ENCODE measurements at places on chromosomes 11 and 22.
A peak's percentile ranks its signal among the peaks of the same experiment; 100 is the strongest.

DNA sequence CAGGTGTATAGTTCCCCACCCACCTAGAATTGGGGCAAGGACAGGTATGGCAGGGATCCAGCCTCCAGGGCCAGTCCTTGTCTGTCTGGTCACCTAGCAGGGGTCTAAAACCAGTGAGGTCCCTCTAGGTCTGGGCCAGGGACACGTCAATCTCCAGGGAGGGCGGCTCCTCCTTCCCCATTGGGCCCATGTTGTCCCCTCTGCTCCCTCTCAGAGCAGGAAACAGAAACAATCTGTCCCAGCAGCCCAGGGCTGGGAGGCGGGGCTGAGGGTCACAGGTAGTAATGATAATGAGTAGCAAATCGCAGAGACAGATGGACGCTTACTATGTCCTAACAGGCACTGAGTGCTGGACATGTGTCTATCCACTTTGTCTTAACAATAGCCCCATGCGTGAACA, 22.8 kb upstream of the SYT7 start:
- no peak for DNase-seq

GRCh38 chr11:132911186-132911585, 621.1 kb downstream of the OPCML start:
- DNase-seq, result no peak

DNA sequence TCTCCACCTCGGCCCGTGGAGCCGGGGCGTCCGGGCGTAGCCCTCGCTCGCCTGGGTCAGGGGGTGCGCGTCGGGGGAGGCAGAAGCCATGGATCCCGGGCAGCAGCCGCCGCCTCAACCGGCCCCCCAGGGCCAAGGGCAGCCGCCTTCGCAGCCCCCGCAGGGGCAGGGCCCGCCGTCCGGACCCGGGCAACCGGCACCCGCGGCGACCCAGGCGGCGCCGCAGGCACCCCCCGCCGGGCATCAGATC, 439 bp downstream of the YAP1 start:
- DNase-seq, result peak; percentile 7

GRCh38 chr11:95149651-95150364, 60.2 kb downstream of the ENDOD1 start:
- DNase-seq, result no peak

DNA sequence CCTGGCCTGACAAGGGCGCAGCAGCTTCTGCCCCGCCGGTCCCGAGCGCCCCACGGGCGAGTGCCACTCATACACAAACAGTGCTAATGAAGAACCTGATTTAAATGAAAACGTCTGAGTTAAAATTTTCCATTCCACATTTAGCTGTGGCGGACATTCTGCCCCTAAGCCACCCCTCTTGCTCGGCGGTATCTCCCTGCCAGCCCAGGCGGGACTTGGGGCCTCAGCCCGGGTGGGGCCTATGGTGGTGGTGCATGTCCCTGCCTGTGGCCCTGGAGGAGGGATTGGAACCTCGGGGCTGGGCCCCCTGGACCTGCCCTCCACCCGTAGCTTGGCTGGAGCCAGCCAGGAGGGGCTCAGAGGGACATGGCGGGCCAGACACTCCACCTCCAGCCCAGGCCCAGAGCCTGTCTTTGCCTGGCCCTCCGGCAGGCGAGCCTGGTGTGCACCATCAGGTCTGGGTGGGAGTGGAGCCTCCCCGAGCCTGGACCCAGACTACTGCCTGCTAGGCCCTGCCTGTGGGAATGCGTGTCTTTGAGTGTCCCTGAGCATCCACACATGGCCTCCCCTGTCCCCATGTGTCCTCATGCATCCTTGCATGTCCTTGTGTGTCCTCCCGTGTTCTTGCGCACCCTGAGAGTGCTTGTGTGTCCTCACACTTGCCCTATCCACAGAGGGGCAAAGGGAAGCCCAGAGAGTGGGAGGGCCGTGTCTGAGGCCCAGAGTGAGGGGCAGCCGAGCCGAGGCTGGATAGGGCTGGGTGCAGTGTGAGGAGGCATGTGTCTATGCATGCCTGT, 4.4 kb downstream of the ZDHHC8 start:
- no peak for DNase-seq

- DNase-seq, result no peak
Measured at GRCh38 chr11:2732940-2733628, 33.3 kb upstream of the KCNQ1OT1 start.

DNA sequence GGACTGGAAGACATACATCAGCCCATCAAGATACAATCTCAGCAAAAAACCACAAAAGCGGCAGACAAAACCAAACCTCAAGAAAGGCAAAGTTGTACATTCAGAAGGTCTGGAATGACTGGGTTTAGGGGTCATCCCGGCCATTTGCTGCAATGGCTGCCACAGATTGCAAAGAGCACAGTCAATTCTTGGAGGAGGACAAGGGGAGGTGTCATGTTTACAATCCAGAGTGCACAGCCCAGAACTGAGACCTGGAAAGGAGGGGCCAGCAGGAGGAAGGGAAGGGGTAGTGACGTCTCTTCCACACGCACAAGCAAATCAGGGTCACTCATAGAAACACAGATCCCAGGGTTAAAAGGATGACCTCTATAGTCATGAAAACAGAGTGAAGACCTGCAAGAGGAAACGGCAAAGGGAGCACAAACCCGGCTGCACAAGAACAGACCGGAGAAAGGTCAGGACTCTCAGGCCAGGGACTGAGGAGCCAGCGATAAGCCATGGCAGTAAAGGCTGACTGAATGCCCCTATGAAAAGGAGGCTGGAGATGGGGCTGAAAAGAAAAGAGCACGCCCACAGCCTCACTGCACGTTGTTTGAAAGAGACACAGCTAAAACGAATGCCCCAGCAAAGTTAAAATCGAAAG, 18.2 kb upstream of the MUC5AC start:
- DNase-seq, result no peak

- no peak for DNase-seq
Measured at GRCh38 chr11:63698976-63699733, 17.9 kb downstream of the RTN3 start.

DNA sequence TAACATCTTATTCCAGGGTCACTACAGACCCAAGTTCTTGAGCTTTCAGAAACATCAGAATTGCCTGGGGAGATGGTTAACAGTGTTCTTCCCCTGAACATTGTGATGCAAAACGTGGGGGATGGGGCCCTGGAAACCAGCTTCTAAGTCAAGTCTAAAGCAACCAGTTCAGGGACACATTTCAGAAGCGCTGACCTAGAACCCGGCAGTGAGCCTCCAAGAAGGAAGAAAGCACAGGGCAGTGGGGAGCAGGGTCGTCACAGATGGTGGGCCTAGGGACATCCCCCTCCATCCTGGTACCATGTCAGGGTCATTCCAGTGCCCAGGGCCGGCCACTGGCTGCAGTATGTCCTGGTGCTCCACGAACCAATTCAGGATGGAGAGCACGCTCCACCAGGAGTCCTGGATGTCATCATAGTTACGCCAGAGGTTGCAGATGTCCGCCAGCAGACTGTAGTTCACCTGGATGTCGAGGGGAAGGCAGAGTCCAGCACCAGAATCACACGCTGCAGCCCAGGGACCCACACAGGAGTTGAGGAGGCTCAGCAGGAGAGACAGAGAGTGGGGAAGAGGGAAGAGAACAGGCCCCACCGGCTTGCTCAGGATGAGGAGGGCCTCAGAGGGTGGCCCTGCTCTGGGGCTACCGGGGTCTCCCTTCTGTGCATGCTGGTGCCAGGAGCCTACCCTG, 5.0 kb downstream of the NAGA start:
- no peak for DNase-seq

DNA sequence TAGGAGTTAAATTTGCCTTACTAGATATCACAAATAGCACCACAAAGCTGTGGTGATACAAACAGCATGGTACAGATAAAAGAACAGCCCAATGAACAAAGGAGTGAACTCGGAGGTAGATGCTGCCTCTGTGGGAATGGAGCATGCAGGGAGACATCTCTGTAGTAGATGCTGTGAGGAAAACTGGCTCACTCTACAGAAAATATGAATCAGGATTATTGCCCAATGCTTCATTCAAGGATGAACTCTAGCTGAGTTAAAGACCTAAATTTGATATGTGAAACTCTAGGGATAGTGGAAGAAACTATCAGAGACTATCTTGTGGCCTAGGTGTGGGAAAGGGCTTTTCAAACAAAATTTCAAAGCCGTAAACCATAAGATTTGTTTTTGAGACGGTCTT, 15.3 kb upstream of the CAPN5 start:
- DNase-seq, result no peak

DNA sequence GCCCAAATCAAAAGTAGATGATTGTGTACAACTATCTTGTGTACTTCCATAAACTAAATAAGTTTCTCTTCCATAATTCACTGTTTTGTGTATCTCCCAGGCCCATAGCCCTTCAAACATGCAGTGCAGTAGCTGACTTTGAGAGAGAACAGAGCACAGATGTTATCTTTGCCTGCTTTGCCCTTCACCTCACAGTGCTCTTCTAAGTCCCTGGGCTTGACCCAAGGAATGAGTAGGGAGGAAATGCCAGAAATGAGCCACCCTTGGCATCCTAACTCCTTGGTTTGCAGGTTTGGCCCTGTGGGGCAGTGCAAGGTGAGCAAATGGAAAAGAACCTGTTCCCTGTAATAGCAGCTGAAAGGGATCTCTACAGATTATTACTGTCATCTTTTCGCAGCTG, 79.2 kb downstream of the STIM1 start:
- no peak for DNase-seq

- no peak for DNase-seq
Measured at GRCh38 chr11:118670063-118670462, 9.4 kb downstream of the TREH start.

DNA sequence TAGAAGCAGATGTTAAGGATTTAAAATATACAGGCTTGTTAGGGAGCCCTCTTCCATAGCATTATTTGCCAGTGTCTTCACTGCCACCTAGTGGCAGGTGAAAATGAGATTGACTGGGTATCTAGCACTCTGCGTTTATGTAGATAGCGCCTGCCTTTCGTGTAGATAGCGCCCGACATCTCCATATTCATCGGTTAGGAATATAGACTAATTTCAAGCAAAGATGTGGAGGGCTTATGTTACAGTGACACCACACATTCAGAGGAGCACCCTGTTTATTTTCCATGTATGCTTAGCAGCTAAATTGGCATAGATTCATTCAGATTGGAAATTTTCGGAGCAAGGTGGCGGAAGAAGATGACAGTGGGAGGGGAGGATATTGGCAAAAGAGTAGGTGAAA, 72.0 kb downstream of the SLC5A12 start:
- DNase-seq, result no peak

GRCh38 chr22:25159028-25159427, 40.6 kb upstream of the CRYBB3 start:
- no peak for DNase-seq

DNA sequence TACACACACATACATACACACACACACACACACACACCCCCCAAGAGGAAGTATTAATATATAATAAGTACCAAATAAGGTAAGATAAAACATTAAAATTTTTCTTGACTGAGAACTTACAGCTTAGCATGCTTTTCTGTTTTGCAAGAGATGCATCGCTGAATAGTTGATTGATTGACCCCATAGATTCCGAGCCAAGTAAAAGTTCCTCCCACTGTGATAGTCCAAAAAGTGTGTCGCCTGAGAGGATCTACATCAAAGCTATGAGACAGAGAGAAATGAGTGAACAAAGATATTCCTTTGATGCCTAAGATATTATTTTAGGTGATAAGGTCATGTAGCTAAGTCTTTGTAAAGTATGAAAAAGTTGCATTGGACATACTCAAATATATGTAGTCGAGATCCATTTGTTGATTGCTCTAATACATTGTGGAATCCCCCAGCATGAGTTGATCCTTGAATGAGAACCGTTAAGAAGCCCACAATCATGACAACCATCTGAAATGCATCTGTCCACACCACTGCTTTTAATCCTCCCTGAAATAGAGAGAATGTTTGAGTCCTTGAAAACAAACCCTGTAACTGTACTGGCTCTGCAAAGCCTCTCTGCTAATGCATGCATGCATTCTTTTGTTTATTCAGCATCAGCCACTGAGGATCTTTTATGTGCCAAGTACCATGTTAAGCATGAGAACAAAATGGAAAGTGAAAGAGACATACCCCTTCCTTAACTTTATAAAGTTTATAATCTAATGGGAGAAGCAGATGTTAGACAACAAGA, 18.3 kb downstream of the SLC5A12 start:
- DNase-seq, result no peak

GRCh38 chr11:132686886-132687285, 845.4 kb downstream of the OPCML start:
- DNase-seq, result no peak

DNA sequence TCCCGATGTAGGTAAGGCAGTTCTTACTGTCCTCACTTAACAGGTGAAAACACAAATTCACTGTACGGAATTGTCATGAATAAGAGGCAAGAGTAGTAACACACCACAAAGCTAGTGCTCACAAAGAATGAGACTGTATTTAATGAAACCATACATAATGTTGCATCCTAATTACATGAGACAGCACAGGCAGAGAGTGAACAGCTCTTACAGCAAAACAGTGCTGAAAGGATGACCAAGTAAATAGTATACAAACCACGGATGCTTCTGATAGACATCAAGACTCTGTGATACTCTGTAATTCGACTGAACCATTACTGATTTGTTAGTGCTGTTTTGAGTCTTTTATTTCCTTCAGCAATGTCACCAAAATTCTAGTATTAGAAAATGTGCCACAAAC, 282.3 kb downstream of the TTC28 start:
- DNase-seq, result no peak

All from activated CD4-positive, alpha-beta T cell treated with anti-CD3 and anti-CD28 coated beads for 4 hours (primary cell).